ENCODE measurements at places on chromosomes 1 and 21.

- DNase-seq, result no peak
Measured at GRCh38 chr21:38570596-38570995, 72.3 kb upstream of the ERG start.

- no peak for DNase-seq
Measured at GRCh38 chr1:245751116-245751515, 596.3 kb downstream of the KIF26B start.

DNA sequence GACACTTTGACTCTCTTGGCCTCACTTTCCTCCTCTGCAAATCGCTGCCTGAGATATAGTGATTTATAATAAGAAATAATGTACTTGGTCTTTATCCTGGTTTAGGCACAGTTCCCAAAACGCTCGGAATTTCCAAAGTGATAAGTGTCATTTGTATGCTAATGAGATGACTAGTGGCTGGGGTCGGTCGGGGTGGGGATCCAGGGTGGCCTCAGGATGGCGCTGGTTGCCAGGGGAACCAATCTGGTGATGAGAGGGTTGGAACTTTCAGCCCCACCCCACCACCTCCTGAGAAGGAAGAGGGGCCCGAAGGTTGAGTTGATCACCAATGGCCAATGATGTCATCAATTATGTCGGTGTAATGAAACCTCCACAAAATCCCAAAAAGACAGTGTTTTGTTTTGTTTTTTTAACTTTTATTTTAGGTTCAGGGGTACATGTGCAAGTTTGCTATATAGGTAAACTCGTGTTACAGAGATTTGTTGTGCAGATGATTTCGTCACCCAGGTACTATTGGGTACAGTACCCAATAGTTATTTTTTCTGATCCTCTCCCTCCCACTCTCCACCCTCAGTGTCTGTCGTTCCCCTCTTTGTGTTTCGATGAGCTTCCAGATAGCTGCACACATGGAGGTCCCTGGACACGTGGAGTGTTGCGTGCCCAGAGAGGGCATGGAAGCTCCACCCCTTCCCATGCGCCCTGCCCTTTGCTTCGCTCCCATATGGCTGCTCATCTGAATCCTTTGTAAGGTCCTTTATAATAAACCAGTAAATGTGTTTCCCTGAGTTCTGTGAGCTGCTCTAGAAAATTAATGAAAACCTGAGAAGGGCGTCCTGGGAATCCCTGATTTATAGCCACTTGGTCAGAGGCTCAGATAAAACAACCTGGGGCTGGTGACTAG is 97.2 kb downstream of the KCNN3 start:
- DNase-seq, result no peak

GRCh38 chr1:59198564-59198963 is 98.3 kb upstream of the FGGY start:
- no peak for DNase-seq

DNA sequence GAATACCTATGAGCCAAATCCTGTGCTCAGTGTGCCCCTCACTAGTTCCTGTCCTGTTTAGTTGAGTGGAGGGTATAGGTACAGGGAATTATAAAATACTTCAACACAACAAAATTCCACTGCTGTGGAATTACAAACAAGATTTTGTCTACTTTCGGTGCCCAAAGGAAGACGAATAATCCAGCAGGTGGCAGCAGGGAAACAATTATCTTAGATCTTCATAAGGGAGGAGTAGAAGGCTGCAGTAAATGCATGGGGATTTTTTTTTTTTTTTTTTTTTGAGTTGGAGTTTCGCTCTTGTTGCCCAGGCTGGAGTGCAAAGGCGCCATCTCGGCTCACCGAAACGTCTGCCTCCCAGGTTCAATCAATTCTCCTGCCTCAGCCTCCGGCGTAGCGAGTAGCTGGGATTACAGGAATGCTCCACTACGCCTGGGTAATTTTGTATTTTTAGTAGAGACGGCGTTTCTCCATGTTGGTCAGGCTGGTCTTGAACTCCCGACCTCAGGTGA is 2.0 kb upstream of the PIP5K1A start:
- DNase-seq, result no peak

DNA sequence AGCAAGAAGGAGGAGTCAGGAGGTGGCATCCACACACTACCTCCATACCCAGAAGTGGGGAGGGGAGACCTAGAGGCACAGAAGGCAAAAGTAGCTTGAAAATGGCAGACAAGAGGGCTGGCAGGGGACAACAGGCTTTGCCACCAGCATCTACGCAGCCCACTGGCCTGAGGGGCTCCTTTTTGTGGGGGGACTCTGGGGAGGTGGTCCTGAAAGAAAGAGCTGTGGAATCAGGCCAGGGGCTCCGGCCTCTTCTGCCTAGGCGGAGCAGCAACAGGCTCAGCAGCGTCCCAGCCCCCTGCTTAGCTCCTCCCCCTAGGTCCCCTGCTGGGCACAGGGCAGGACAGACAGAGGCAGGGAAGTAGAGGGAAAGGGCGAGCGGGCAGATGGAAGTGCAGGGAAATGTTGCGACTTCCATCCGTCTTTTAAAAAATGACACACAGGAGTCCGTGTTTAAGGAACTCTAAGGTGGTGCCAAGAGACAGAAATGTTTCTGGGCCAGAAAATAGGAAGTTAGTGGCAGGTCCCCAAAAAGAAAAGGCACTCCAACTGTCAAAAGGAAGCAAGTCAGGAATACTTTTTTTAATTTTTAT is 10.0 kb upstream of the LEFTY2 start:
- DNase-seq, result no peak

- no peak for DNase-seq
Measured at GRCh38 chr1:6634371-6635052, 9.8 kb downstream of the THAP3 start.

DNA sequence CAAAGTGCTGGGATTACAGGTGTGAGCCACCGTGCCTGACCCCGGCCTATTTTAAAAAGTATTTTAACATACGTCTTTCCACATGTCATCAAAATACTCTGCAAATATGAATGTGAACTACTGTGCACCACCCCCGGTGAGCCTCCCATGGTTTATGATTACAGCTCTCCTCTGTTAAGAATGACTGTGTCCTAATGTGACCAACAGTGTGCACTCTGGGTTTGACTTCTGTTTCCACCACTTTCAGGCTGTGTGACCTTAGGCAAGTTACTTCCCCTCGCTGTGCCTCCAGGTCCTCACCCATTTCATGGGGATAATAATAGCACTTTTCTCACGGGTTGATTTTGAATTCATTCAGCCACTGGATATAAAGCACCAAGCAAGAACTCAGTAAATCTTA is 14.7 kb downstream of the AMPD2 start:
- no peak for DNase-seq

DNA sequence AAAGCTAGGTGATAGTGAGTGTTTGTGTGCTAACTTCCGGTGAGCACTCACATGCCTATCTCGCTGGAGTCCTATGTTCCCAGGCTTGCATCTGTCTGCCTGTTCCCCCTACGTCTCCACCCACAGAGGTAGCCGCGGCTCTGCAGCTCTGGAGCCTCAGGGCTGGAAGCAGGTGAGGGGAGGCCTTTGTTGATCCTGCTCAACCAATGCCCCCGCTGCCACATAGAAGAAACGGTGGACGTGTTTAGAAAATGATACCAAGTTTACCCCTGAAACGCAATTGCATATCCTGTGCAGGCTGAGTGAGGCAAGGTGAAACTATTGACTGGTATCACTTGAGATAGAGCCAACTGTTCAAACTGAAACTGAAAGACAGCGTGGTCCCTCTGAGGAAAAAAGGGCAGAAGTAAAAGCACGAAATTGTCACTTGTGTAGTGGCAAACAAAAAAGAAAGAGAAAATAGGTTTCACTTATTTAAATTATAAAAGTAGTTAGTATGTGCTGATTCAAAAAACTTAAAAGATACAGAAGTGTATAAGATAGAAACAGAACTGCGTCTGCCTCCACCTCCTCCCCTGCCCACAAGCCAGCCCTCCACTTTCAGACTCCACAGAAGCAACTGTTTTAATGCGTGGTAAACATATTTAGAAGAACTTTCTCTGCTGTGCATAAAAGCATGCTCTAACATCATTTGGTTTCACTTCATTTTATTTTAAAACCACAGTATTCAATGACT is 38.6 kb upstream of the ETS2 start:
- DNase-seq, result peak; percentile 39

GRCh38 chr1:4656533-4657140 is 2.2 kb downstream of the AJAP1 start:
- DNase-seq, result no peak

DNA sequence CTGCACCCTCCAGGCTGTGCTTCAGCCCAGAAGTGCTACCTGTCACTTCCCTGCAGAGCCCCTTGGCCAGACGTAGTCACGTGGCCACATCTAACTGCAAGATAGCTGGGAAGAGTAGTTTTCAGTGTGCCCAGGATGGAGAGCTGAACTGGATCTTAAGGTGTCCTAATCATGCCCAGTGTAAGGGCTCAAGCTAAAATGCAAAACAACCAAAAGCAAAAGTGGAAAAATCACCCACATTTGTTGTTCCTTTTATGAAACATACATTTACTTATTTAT is 59.4 kb upstream of the ROR1 start:
- DNase-seq, result no peak
